ENCODE measurements at places on chromosomes 5 and 9.
A peak's percentile ranks its signal among the peaks of the same experiment; 100 is the strongest.

GRCh38 chr9:111250875-111251842, 78.9 kb downstream of the OR2K2 start:
- no peak for DNase-seq

GRCh38 chr9:128323791-128324190, 1.2 kb downstream of the COQ4 start:
- DNase-seq = no peak

- no peak for DNase-seq
Observed at GRCh38 chr9:113875459-113876150, 504 bp upstream of the ZNF618 start.

- no peak for DNase-seq
Observed at GRCh38 chr5:78647351-78647818, 1.2 kb downstream of the LHFPL2 start.

DNA sequence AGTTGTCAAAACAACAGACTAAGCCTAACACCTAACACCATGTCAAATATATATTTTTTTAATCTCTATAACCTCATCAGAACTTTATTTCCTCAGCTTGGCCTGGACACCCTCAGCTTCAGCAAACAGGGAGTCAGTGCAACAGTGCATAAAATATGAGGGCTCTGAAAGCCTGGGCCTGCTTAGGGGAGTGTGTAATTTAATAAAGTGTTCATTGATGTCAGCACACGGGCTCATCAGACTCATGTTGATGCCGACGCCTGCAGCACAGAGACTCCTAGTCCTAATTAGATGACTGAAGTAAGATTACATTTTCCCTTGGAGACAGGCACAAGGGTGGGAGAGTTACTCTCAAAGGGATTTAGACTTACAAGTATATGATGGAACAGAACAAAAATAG, 37.8 kb downstream of the CDH10 start:
- DNase-seq = no peak

DNA sequence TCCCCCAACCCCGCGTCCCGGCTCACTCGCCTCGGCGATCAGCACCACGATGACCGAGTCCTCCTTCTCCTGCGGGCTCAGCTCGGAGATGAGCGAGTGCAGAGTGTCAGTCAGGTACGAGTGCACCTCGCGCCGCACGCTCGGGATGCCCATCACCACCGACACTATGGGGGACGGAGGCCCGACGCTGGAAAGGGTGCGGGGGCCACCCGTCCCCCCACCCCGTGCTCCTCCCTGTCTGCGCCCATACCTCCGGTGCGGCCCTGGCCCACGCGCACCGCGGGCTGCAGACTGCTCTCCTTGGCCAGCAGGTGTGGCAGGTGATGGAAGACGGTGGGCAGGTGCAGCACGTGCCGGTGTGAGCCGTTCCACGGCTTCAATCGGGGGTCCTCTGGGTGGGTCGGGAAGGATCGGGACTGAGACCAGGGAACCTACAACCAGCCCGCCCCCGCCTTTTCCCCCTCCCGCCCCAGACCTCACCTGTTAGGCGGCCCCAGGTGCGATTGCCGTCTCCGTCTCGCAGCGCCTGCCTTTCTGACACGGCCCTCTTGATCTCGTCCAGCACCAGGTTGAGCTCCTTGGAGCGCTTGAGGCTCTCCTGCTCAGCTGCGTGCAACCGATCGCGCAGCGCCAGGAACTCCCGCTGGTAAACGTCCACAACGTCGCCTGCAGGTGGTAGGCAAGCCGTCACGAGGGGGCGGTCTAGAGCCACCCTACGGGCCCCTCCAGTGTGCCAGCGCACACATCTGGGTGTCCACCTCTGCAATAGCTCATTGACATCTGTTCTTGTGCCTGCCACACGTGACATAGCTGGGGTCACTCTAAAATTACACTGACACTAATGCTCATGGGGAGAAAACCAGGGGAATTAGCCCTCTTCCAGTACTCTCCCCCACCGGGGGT, 5.1 kb downstream of the MGAT4B start:
- peak; percentile 90 for DNase-seq

DNA sequence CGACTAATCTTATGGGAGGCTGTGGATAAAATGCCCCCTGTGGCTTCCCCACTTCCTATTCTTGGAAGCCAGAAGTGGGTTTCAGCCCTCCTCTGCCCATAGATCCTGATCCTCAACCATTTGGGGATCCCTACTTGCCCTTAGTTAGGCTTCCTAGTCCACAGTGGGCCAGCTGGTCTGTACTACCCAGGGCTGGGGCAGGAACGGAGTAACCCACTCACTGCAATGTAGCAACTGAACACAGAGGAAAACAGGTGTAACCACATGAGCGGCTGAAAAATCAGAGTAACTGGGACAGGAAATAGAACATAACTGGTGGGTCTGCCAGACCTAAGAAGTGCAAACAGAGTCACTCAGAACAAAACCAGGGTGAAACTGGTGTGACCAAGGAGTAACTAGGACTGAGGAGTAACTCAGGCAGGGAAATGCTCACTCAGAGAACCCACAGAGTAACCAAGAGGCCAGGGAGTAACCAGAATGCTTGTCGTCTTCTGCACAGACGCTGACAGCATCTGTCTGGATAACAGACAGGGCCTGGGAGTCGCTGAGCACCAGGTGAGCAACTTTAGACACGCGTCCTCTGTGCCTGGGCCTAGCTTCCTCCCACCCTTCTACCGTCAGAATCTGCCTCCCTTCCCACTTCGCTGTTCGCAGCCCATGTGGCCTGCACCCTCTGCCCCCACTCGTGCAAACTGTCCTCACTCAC, 1.0 kb downstream of the AQP3 start:
- DNase-seq = peak; percentile 37

DNA sequence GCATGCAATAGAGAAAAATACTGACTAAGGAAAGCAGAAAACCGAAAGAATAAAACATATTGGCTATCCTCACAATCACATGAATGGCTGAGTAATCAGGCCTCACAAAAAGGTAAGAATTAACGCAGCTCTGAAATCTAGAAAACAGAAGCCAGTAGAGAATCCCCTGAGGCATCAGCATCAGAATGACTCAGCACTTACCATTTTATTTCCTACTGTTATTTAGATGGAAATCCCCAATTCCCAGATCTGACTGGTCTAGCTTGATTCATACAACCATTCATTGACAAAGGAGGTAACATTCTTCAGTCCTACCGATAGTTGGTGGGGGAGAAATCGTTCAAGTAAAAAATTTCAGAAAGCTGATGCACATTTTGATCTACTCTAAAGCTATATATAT, 1408.4 kb upstream of the WWC1 start:
- DNase-seq = no peak

DNA sequence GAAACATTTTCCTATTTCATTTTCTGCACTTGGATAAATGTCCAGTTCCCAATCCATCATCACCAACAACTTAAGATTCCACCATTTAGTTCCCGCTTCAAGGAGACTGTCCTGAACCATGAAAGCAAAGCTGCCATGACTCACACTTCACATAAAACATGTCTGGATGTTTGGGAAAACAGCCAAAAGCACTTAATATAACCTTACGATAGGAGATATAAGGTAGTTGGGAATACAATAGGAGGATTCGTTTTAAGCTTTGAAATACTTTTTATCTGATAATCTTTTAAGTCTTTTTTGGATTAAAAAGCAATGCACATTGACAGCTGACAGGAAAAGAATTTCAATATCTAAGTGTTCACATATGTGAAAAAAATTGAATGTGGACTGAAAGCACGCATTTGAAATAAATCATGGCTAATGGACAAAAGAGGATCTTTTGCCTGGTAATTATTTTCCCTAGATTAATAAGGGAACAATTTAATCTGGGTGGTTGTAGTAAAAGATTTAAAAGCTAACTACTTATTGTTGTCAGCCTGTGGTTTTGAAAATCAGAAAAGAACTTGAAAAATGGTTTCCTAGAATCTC, 17.3 kb upstream of the TGFBI start:
- no peak for DNase-seq

DNA sequence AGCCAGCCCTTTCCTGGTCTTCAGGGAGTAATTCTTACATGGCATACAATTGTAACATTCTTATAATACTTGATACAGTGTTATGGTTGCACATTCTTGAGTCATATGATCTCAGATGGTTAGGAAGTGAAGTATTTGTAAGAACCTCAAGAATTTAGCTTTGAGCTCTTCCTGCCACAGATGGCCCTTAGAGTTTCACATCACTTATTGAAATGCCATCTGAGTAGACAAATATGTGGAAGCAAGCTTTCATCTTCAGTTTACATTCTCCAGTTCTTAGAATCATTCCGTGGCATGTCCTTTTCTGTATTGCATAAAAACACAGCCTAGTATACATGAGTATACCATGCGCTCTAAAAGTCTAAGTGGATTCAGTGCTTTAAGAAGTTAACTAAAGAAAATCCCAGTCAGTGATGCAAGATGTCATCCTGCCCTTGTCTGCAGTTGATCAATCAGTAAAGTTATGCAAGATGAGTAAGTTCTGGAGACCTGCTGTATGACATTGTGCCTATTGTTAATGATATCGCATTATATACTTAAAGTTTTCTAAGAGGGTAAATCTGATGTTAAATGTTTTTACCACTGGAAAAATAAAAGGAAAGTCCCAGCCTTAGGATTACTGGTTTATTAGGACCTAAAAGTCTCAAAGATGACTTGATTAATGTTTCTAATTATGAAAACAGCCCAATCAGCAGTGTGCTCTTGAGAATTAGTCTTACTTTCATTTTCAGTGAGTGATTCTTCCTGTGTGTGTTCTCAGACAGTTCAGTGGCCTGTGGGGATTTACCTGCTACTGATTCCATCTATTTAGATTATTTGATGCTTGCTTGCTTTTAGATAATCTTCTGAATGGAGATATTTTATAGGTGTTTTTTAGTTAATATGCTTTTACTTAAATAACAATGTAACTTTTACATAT, 29.4 kb downstream of the RHOBTB3 start:
- no peak for DNase-seq

DNA sequence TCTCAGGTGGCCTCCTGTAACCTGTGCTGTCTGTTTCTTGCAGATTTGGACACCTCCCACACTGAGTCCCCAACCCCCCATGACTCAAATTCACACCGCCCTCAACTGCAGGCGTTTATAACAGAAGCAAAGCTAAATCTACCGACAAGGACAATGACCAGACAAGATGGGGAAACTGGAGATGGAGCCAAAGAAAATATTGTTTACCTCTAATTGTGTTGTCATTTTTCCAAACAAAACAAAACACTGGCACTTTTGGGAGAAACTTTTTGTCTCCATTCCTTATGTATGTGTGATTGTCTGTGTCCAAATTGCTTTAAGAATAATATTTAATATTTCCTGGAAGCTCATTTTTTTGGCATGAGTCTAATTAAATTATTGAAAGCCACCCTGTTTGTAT, 314.8 kb downstream of the ARHGEF28 start:
- DNase-seq = no peak

- DNase-seq = no peak
Observed at GRCh38 chr9:17462869-17463464, 115.9 kb upstream of the SH3GL2 start.

DNA sequence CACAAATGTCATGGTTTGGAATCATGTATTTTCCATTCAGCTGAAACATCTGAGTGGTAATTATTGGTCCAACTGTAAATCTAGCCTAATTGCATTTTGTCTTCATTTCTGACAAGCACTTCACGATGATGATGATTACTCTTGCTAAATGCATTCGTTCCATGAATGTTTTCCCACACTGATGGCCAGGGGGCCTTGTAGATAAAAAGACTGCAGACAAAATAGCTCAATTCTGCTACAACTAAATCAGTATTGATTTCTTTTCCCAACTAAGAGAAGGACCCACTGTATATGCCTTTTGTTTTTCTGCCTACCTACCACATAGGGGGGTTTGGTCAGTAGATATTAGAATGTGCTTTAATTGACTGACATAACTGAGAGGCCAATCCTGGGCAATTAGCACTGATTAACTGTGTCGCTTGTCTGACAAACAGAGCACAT, 1351.3 kb upstream of the NUDT12 start:
- DNase-seq = no peak

GRCh38 chr9:109551651-109552050, 53.5 kb upstream of the PTPN3 start:
- DNase-seq = no peak

DNA sequence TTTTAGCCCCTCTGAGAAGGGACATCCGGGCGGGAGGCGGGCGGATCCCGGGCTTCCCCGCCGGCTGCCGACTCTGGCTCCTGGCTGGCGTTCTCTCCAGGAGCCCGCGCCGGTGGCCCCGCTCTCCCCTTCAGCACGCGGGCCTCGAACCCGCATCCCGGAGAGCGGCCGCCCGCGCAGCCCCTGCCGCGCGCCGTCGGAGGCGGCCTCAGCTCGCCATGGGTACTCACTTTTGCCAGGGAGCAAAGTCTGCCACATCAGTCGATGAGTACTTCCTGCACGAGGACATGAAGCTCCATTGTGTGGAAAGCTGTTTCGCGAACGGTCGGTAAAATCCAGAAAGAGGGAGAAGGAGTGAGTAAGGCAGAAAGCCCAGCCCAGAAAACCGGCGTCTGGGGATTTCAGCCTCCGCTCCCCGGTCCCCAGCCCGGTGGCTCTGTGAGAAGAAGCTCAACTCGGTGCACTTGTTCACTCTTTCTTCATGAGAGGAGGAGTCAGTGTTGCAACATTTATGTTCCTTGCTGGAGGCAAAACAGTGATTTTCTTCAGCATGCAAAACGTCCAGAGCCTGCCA, at the start of gene PRLR:
Gene PRLR, minus strand, starts transcription at position 450 of the 574 bp plus-strand sequence. CDS start 140,867 bp downstream, outside the sequence.
- DNase-seq = no peak

DNA sequence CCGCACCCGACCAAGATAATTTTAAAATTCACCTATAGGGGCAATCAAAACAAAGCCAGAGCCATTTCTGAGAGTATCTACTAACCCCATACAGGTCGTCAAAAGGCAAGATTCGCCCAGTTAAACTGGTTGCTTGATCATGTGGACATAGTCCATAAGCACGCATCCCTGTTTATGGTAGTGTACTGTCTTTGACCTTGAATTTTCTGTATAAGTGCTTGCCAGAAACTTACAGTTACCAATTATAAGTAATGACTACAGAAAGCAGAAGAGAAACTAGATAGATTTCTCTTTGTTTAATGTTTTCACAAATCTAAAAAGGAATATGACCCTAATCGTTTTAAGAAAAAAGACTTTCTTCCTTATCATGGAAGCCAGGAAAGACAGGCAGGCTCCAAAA, 25.6 kb downstream of the SLC31A1 start:
- no peak for DNase-seq

- DNase-seq = no peak
Observed at GRCh38 chr9:125470189-125470588, 208.6 kb downstream of the GAPVD1 start.

DNA sequence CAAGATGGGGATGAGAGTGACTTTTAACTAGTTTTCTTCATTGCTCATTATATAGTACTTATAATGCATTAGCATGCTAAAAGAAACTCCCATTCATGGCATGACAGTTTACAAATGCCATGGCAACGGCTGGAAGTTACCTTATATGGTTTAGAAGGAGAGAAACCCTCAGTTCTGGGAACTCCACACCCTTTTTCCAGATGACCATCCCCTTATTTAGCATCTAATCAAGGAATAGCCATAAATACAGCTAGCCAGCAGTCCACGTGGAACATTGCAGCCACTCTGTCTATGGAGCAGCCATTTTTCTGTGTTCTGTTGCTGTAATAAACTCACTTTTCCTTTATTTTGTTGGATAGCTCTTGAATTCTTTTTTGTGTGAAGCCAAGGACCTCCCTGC, 1137.8 kb downstream of the CDH18 start:
- DNase-seq = no peak

GRCh38 chr9:88481933-88482332, 53.0 kb upstream of the NXNL2 start:
- DNase-seq = no peak

Measured in activated CD8-positive, alpha-beta memory T cell treated with anti-CD3 and anti-CD28 coated beads, Interleukin-2, amount 50 U/mL, for 4 hours (primary cell).